HT-29 (cell line): ENCODE measurements at places on chromosomes 1 and 21. TPM values are rescaled to one million over a fixed set of nuclear protein-coding genes. Genes with fewer than 3 reads are reported as not detected.

- DNase-seq, result no peak
Measured at GRCh38 chr1:65866439-65866838, 73.7 kb downstream of the PDE4B start.

DNA sequence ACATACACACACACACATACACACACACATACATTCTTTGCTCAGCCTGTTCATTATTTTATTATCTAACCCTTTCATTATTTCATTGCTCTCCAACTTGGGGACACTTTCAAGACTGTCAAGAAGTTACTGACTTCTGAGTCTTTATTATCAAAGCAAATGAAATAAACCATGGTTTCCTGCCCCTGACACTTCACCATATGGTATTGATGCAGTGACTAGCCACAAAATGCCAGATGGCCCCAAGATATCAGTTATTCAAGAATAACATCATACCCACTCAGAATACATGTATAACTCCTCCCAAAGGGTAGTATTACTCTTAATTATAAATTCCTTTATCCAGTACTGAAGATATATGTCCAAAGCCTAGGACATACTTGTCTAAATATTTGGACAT, 197.3 kb downstream of the MRPL39 start:
- DNase-seq, result no peak

Gene MANEAL
- total RNA-seq, result 35.2 and 39.6 TPM in 2 replicates

Gene ARTN
- not detected in 2 replicates for total RNA-seq

Gene COL9A2
- total RNA-seq, result 0.25 and 0.89 TPM in 2 replicates

Gene CFH
- 27.3 and 28.8 TPM in 2 replicates for total RNA-seq

DNA sequence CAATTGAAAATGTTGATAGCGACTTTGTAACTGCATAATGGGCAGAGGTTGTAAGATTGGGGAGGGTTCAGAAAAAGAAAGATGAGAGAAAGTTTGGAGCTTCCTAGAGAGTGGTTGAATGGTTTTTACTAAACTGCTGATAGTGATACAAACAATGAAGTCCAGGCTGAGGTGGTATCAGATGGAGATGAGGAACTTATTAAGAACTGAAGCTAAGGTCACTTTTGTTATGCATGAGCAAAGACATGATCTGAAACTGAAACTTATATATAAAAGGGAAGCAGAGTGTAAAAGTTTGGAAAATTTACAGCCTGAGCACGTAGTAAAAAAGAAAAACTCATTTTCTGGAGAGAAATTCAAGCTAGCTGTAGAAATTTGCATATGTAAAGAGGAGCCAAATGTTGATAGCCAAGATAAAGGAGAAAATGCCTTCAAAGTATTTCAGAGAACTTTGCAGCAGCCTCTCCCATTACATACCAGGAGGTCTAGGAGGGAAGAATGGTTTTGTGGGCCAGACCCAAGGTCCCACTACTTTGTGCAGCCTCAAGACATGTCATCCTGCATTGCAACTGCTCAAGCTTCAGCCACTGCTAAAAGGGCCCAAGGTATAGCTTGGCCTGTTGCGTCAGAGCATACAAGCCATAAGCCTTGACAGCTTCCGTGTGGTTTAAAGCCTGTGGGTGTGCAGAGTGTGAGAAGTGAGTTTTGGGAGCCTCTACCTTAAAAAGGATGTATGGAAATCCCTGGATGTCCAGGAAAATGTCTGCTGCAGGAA, 843.9 kb downstream of the AMY1C start:
- no peak for DNase-seq

DNA sequence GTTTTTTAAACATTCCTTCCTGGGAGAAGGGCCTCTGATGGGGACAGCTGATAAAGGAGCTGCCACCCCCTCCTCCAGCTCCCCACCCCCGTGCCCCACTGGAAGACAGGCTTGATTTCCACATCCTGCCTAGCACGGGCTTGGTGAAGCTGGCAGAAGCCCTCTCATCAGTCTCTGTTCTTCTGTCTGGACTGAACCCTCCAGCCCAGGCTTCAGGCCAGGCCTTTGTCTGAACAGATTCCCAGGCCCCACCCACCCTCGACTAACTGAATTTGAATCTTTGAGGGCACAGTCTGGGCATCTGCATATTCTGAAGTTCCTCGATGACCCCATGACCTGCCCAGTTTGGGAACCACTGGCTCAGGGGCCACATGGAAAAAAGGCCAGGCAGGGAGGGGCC, 75.3 kb downstream of the CD58 start:
- DNase-seq, result no peak

Gene GPR3
- 2.1 and 2.6 TPM in 2 replicates for total RNA-seq

DNA sequence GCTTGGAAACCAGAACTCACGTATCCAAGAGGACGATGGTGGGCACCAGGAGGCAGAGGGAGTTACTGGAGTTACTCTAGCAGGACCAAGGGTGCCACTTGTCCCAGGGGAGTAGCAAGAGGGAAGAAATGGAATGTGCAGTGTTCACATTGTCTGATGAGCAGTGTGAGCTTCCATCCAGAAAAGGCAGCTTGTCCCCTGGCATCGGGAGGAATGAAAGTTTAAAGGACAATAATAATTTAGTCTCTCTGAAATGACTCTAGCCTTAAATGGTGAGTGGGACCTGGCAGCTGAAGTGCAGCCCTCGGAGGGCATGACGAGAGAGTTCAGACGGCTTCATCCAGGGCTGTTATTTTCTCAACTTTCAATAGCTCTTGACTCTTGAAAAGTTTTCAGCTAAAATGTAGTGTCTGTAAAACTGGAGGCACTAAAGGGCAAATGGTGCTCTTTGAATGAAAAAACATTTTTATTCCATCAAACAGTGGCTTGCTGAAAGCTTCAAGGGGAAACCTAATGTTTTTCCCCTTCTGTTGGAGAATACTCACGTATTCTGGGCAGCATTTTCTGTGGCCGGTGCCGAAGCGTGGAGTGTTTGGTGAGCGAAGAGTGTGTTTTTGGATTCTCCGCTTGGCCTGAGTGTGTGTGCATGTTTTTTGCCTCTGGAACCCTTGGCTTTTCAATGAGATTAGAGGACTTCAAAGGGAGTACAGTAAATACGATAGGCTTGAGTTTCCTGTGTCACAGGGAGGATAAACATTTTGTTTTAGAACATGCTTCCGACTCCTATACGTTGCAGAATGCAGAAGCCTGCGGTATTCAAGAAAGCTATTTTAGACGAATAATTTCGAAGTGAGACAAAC, 157.3 kb downstream of the GALNT2 start:
- no peak for DNase-seq

- DNase-seq, result no peak
Measured at GRCh38 chr1:94707321-94708298, 112.5 kb upstream of the SLC44A3 start.

Gene PKN2
- 12.2 and 14.9 TPM in 2 replicates for total RNA-seq

- DNase-seq, result no peak
Measured at GRCh38 chr1:51973587-51974474, 16.7 kb downstream of the RAB3B start.
